ENCODE measurements at places on chromosomes 4 and X.

- DNase-seq = no peak
These were observed 951.8 kb upstream of the IGFBP7 start for GRCh38 chr4:58061967-58062366.

GRCh38 chr4:176001151-176002006 is 64.3 kb upstream of the WDR17 start:
- DNase-seq = no peak

- no peak for DNase-seq
These were observed 55.5 kb downstream of the PCGF3 start for GRCh38 chr4:761086-761485.

DNA sequence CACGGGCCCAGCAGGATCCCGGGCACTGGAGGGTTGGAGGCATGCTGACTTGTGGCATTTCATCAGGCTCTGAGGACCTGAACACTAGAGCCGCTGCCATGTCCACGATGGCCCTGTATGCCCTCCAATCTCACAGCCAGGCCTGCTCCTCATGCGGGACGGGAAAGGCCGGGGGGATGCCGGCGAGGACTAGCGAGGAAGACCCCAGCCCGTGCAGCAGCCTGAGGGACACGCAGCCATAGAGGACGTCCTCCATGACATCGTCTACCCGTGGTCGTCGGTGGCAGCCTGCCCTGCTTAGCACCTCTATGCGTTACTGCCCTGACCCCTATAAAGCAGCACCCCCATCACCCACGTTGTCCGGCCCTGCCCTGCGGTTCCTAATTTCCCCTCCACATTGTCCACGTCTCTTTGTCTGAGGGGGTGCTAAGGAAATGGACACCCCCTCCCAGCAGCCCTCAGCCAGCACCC is 32.6 kb downstream of the HMX1 start:
- DNase-seq = no peak

DNA sequence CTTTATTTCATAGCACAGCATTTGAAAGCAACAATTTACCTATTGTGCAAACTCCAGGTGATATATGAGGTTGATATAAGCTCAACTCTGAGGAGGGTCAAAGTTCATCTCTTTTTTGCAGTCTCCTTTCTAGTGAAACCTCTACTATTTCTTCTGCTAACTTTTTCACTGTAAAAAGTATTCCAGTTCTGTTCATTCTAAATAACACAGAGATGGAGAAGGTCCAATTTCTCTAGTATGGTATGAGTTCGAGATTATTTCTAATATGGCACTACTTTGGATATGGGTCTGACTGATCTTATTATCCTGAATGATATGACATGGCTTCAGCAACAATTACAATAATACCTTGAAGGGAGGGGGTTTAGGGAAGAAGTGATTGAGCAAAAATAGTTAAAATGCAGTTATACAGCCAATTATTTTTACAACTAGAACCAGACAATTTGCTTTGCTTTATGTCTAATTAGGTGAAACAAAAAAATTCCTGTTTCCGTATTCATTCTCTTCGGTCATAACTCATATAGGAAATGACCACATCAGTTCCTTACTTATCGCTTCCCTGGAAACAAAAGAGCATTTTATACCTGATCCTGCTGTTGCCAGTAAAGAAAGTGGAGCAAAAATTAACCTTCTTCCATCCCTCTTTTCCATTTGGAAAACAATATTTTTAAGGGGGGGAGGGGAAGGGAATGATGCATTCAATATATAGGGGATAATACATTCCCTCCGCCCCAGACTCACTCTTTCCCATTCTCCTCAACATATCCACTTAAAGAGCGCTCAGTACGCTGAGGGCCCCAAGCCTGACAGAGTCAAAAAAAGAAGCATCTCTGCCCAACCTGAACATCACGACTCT is 1.0 kb downstream of the TBC1D9 start:
- no peak for DNase-seq

GRCh38 chr4:110503270-110504083 is 27.5 kb downstream of the ENPEP start:
- DNase-seq = no peak

DNA sequence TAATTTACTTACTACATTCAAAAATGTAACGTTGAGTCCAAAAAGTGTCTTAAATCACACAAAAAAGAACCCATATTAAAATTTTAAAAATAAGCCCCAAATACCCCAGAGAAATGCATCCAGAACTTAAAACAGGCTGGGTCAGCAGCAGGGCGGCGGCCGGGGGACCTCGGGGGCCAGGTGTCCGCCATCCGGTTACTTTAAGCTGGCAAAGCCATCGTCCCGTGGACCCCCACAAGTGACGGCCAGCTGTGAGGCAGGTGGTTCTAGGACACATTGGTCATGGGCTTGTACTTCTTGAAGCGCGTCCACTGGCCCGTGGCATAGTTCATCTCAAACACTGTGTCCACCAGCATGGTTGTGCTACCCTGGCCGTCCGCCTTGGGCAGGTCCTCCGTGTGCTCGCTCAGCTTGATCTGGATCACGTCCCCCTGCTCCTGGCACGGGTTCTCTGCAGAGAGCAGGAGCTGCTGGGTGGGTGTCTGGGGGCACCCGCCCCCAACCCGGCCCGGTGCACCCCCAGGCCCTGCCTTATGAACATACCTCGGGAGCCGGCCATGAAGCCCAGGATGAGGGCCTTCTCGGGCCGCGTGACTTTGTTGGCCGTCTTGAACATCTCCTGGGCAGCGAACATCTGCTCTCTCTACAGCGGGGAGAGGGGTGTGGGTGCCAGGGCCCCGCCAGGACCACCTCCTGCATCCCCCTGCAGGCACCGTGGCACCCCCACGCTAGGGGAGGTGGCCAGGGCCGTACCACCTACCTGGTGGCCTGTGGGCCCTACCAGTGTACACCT is 25.5 kb downstream of the NELFA start:
- no peak for DNase-seq

DNA sequence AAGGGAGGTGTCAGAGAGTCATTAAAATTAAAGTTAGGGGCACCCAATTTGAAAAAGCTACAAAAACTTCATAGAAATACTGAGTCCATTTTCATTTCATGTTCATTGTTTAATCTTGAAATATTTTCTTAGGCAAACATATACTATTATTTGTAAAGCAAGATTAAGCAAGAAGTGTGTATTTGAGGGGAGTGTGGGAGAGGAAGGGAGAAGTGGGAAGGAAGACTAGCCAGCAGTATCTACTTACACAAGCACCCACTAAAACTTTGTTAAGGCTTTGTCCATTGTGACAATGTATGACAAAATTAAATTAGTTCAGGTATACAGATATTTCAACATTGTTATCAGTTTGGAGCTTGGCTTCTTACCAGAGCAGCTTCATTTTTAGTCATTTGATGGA is 222.9 kb downstream of the ARHGAP24 start:
- DNase-seq = no peak

- no peak for DNase-seq
These were observed 208.5 kb downstream of the MAD2L1 start for GRCh38 chr4:119858176-119858575.

GRCh38 chr4:168560184-168561180 is 63.6 kb downstream of the PALLD start:
- no peak for DNase-seq

DNA sequence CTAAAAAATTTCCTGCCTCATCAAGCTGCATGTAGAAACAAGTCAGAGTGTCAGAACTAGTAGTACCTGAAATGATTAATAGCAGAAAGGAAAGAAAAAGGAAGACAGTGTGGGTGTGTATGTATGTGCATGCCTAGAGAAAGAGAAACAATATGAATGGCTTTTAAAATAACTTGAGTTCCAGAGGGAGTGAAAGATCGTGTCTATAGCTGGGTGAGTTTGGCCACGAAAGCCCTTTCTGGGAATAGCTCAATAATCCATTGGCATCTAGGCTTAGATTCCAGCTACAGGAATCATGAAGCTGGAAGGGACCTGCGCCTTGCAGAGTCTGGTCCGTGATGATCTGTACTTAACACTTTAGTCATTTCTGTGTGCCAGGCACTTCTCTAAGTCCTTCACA is 195.6 kb downstream of the RAPGEF2 start:
- no peak for DNase-seq

- DNase-seq = no peak
These were observed 2.3 kb downstream of the CLCN4 start for GRCh38 chrX:10159145-10159468.

DNA sequence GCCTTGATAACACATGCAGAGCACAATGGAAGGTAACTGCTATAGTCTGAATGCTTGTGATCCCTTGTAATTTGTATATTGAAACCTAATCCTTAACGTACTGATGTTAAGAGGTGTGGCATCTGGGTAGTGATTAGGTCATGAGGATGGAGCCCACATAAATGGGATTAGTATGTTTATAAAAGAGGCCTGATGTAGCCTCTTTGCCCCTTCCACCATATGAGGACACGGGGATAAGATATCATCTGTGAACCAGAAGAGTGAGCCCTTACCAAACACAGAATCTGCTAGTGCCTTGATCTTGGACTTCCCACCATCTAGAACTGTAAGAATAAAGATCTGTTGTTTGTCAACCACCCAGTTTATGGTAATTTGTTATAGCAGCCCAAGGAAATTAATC is 1074.2 kb upstream of the INTU start:
- DNase-seq = no peak

- no peak for DNase-seq
These were observed 1082.7 kb downstream of the NLGN4X start for GRCh38 chrX:5145957-5146356.

DNA sequence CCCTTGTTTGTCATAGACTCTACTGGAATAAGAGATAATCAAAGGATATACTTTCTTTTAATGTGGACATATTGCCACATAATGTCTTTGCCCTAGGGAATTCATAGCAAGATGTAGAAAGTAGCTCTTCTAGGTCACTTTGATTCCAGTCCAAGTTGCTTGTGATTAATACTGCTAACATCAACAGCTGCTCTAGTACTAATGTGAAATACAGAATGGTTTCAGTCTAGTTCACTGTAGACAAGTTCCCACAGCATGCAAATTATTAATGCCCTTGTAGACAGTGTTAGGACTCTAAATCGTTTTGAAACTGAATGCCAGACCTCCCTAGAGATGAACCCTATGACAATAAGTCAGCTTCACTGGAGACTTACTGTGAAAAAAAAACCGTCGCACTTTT is 494.6 kb upstream of the ATOH1 start:
- no peak for DNase-seq

- no peak for DNase-seq
These were observed 42.5 kb downstream of the UNC5C start for GRCh38 chr4:95506264-95506663.

GRCh38 chr4:7068279-7068842 is 497 bp upstream of the GRPEL1 start:
- DNase-seq = no peak

- DNase-seq = no peak
These were observed 59.1 kb downstream of the SORBS2 start for GRCh38 chr4:185752872-185753271.

DNA sequence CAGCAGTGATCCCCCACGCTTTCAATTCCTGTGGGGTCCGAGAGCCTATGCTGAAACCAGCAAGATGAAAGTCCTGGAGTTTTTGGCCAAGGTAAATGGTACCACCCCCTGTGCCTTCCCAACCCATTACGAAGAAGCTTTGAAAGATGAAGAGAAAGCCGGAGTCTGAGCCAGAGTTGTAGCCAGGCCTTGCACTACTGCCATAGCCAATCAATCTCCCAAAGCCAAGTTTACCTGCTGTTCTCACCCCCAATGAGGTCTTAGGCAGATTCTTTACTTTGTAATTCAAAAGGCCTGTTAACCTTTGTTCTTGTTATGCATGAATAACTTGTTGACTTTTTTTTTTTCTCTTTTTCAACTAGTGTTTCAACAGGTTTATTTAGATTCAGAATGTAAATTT is 4.0 kb downstream of the MAGEB2 start:
- DNase-seq = no peak

GRCh38 chrX:13778916-13779315 is 38.0 kb downstream of the GPM6B start:
- DNase-seq = no peak

- DNase-seq = no peak
These were observed 1.1 kb downstream of the DOCK11 start for GRCh38 chrX:118496763-118497079.

GRCh38 chrX:76454456-76454927 is 27.0 kb downstream of the MAGEE1 start:
- DNase-seq = no peak

DNA sequence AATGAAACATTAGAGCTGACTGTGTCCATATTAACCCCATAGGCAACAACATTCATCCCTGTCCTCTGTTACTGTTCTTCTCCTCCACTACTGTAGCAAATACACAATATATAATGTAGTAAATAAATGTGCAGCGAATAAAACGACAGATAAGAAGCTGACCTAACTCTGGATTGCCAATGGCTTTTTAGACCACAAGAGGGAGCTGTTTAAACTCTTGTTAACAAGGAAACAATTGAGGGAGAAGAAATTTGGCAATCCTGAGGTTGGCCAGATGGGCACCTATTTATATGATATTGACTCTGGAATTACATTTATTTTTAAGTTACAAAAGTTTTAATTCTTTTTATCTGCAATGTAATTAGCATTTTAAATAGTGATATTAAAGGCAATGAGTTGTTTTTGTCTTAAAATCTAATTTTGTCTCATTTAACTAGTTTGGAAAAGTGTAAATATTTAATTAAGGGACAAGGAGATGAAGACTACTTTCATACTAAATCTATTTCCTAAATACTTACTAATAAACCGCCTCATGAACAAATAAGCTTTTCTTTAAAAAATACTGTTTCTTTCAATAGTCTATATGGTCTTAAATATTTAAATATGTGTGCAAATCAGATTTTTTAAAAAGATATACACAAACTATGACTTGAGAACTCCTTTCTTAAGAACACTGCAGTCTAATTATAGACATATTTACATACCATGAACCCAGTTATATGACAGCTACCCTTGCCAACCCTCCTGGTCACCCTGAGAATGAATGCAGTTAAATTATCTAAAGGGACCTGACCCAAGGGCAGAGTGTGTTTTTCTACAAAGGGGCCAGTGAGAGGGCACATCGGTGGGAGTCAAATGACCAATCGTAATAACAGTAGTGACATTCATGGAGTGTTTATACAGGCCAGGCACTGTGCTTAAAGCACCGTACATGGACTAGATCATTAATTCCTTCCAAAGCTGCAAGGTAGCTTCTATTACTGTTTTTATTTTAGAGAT is 52.9 kb upstream of the HPF1 start:
- DNase-seq = peak; percentile 20

DNA sequence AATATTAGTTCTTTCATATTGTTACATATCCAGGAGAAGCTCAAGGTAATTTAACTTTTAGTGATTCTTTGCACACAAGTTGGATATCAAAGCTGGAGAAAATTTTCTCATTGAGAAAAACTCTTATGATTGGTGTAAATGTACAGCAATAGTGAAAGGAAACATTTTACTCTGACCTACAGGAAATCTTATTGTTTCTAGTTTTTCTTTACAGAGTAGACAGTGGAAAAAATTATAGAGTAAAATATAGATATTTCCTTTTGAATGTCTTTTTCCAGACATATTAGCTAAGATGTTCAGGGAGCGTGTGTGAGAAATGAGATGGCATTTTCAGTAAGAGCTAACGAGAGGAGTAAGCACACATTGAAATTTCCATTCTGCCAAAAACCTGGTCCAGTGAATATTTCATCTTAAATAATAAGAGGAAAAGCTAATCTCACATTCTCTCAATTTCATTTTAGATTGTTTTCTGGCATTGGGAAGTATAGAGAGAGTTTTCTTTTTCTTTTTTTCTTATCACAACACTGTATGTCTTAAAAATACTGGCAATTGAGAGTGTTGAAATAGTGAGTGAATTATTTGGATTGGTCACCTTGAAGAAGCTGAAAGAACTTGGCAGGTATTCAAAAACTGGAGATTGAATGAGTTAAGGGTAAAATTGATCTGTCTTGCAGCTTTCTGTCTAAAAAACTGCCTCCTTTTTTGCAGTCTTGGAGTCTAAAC is 15.6 kb upstream of the ATP8A1 start:
- DNase-seq = no peak

Data from GM12891 (cell line).